ENCODE measurements at places on chromosomes 2 and 18. TPM values are rescaled to one million over a fixed set of nuclear protein-coding genes. Genes with fewer than 3 reads are reported as not detected.

- no peak overlapping the region for H3K27ac ChIP-seq
- no peaks in the 10 kb centered on the region for H3K27me3 ChIP-seq
- H3K36me3 ChIP-seq, result no peaks in the 10 kb centered on the region
- H3K4me3 ChIP-seq, result no peak overlapping the region
- no peaks in the 10 kb centered on the region for H3K4me1 ChIP-seq
These were observed 86.7 kb downstream of the USP40 start for GRCh38 chr2:233479616-233480489.

DNA sequence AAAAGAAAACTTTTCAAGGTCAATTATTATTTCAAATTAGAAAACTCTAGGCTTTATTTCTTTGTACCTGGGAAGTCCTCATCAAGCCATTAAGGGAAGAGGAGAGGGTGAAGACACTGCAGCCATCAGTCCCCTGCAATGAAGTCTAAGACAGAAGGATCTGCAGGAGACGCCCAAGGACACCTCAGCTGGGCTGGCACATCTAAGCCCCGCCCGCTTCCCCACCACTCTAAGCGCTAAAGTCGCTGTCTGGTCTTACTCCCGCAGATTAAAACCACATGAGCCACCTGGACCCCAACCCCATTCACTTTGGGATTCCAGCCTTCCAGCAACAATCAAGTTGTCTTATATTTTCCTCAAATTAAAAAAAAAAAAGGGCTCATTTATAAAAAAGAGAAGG is 104.4 kb downstream of the AFF3 start:
- H3K36me3 ChIP-seq, result no peaks in the 10 kb centered on the region
- H3K27me3 ChIP-seq, result no peaks in the 10 kb centered on the region
- no peak overlapping the region for H3K27ac ChIP-seq

GRCh38 chr2:19547321-19547720 is 188.9 kb upstream of the OSR1 start:
- no peak for DNase-seq
- H3K36me3 ChIP-seq, result no peaks in the 10 kb centered on the region
- H3K4me1 ChIP-seq, result no peaks in the 10 kb centered on the region
- H3K27ac ChIP-seq, result no peak overlapping the region

DNA sequence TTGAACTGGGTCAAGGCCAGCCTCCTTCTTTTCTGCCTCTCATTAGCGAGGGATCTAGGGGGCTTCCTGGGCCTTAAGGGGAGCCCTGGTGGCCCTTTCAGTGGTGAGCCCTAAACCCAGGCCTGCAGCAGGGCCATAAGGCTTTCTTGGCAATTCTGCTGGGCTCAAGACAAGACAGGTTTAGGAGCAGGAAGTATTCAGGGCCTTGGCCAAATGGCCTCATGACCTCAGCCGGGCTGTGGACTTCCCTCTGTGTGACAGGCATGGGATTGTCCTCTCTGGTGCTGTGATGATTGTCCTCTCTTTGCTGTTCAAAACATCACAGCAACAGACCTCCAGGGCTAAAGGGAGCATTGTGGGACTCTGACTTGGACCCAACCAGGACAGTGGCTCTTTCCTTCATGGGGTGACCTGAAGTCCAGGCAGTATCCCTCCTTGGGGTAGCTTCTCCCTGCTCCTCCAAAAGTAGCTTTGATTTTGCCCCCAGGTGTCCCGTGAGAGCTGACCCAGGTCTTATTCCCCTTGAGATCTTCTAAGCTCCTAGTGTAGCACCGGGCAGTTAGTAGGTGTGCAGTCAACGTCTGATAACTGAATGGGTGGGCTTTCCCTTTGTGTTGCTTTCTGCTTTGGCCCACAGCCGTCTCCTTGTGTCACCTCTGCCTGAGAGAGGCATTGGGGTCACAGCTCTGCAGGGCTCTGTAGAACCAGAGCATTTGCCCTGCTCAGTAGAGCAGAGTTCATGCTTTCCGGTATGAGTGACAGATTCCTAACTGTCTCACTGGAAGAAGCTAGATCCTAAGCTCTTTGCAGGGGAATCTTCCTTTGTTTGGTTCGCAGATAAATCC is 14.7 kb downstream of the FOSL2 start:
- no peak overlapping the region for H3K27ac ChIP-seq
- H3K36me3 ChIP-seq, result no peaks in the 10 kb centered on the region
- H3K4me3 ChIP-seq, result no peak overlapping the region
- no peak for DNase-seq
- peaks cover 67% of the 10 kb centered on the region for H3K4me1 ChIP-seq
- no peaks in the 10 kb centered on the region for H3K27me3 ChIP-seq

GRCh38 chr2:238439917-238440316 is 13.2 kb downstream of the ASB1 start:
- H3K27me3 ChIP-seq, result no peaks in the 10 kb centered on the region
- no peak for DNase-seq
- no peak overlapping the region for H3K4me3 ChIP-seq
- H3K36me3 ChIP-seq, result no peaks in the 10 kb centered on the region

DNA sequence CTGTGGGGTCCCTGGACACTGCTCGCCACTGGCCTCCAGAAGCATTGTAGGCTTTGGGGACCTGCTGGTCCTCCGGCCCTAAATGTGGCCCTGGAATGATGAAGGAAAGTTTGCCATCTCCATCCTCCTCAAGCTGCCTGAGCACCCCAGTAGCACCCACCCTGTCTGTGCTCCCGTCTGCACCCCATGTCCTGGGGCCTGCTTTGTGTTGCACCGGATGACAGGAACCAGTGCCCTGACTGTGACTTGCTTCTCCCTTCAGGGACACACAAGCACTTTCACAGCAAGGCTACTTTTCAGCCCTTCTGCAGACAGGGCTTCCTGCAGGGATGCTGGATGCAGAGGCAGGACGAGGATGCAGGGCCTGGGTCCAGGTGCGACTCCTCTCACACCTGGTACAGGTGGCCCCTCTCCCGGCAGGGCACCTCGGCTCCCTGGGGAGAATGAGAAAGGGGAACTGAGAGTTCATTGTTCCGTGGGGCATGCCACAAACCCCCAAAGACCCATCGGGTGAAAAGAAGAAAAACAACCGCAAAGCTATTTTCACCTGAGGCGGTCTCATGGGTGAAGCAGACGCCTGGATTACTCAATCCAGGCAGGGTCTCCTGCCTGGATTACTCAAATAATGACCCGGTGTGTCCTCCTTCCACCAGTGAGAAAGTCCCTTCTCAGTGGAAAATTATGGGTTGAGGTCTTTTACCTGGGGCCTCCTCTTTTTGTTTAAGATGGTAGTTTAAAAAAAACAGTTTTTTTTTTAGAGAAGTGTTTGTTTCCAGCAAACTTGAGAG is 74.9 kb downstream of the LONRF2 start:
- H3K4me1 ChIP-seq, result no peaks in the 10 kb centered on the region
- no peaks in the 10 kb centered on the region for H3K36me3 ChIP-seq
- H3K27me3 ChIP-seq, result no peaks in the 10 kb centered on the region
- no peak overlapping the region for H3K27ac ChIP-seq
- no peak for DNase-seq
- no peak overlapping the region for H3K4me3 ChIP-seq

DNA sequence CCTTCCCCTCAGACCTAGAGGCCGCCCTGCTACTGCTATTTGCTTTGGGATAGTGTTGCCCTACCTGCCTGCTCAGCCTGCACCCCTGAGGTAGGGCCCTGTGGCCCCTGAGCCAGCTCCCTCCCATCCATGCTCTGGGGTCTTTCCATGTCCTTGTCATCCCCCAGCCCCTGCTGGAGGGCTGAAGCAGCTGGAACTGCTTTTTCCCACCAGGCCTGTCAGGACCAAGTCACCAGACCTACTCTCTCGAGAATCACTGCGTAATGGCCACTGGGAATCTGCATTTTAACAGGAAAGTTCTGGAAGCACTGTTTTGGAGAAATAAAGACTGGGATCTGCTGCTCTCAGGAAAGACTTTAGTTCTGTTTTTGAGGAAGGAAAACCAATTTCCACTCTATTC is 20.2 kb upstream of the SLC35F6 start:
- H3K36me3 ChIP-seq, result no peaks in the 10 kb centered on the region
- no peak overlapping the region for H3K27ac ChIP-seq
- H3K27me3 ChIP-seq, result no peaks in the 10 kb centered on the region
- H3K4me3 ChIP-seq, result no peak overlapping the region
- no peaks in the 10 kb centered on the region for H3K4me1 ChIP-seq

DNA sequence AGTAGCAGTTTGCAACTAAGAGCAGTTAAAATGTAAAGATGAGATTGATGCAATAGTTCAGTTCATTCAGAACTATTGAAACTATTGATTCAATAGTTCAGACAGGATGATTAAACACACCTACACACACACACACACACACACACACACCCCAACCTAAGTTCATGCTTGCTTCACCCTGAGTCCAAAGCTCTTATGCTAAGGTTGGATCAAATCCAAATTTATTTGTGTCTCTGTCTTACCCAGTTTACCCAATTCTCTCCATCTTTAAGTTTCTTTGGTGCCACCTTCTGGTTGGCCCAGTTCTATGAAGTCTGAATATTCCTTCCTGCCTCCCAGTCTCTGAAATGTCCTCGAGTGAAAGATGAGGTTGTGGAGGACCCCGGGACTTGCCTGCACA is 5.1 kb downstream of the SERPINB8 start:
- H3K4me3 ChIP-seq, result no peak overlapping the region
- peaks cover 5% of the 10 kb centered on the region for H3K4me1 ChIP-seq
- no peaks in the 10 kb centered on the region for H3K36me3 ChIP-seq
- no peaks in the 10 kb centered on the region for H3K27me3 ChIP-seq
- no peak overlapping the region for H3K27ac ChIP-seq

DNA sequence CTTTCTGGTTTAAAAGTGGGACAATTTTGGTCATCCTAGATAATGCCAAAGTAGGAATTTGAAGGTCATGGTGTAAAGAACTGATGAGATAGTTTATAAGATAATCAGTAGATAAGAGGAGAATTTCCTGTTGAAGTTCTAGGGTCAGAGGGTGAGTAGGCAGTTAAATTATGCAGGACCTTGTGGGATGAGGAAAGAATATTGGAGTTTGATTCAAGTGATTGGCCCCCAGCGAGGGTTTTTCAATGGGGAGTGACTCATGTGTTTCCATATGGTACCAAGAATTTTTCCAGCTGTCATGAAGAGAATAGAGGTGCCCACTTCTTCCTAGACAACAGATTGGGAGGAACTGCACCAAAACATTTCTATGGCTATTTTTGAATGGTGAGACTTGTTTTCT is 940.2 kb upstream of the ZEB2 start:
- H3K4me1 ChIP-seq, result no peaks in the 10 kb centered on the region
- no peak overlapping the region for H3K4me3 ChIP-seq
- no peaks in the 10 kb centered on the region for H3K36me3 ChIP-seq

GRCh38 chr2:149885468-149885867 is 297.9 kb upstream of the MMADHC start:
- no peak for DNase-seq
- no peaks in the 10 kb centered on the region for H3K36me3 ChIP-seq
- no peaks in the 10 kb centered on the region for H3K27me3 ChIP-seq
- H3K27ac ChIP-seq, result no peak overlapping the region
- no peaks in the 10 kb centered on the region for H3K4me1 ChIP-seq

GRCh38 chr2:127081826-127082633 is 24.9 kb downstream of the BIN1 start:
- peak overlapping the region; percentile 99 for H3K4me3 ChIP-seq
- H3K27me3 ChIP-seq, result no peaks in the 10 kb centered on the region
- DNase-seq, result peak; percentile 73
- peak overlapping the region; percentile 89 for H3K27ac ChIP-seq
- H3K4me1 ChIP-seq, result peaks cover 78% of the 10 kb centered on the region

GRCh38 chr18:13386891-13387801 is 168.6 kb downstream of the LDLRAD4 start:
- H3K4me1 ChIP-seq, result peaks cover 21% of the 10 kb centered on the region
- no peak for DNase-seq
- no peaks in the 10 kb centered on the region for H3K36me3 ChIP-seq
- no peak overlapping the region for H3K4me3 ChIP-seq

DNA sequence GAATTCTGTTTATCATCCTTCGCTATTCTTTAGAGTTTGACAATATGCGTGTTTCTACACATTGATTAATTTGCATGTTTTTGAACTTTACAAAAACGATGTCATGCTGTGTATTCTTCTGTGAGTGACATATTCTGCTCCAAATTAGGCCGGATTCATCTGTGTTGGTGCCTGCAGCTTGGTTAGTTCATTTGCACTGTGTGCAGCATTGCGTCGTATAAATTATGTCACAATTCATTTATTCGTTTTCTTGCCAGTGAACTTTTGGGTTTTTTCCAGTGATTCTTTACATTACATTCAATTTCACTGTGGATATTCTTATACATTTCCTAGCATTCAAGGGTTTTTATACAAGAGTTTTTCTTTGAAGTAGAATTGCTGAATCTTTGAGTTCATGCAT is 118.3 kb downstream of the KCNF1 start:
- H3K27ac ChIP-seq, result no peak overlapping the region
- no peak for DNase-seq
- no peaks in the 10 kb centered on the region for H3K4me1 ChIP-seq
- H3K27me3 ChIP-seq, result no peaks in the 10 kb centered on the region
- H3K4me3 ChIP-seq, result no peak overlapping the region

DNA sequence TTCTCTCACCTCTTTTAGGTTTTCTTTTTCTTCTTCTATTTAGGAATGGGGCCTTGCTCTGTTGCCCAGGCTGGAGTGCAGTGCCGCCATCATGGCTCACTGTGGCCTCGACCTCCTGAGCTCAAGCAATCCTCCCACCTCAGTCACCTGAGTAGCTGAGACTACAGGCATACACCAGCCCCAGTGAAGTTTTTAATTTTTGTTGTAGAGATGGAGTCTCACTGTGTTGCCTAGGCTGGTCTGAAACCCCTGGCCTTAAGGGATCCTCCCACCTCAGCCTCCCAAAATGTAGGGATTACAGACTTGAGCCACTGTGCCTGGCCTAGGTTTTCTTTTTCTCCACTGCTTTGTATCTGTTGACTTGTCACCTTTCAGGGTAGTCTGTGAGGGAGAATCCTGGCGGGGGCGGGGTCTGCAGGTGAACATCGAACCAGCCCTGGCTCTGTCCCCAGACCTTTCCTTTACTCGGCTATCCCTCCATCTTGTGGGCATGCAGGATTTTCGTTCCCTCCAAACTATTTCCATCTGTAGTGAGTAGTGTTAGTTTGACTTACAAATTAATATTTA is 21.7 kb downstream of the NCK2 start:
- peak overlapping the region; percentile 58 for H3K27ac ChIP-seq
- no peak overlapping the region for H3K4me3 ChIP-seq
- peaks cover 82% of the 10 kb centered on the region for H3K4me1 ChIP-seq
- DNase-seq, result no peak

CCDC150 gene
- polyA plus RNA-seq, result not detected

XDH gene
- polyA plus RNA-seq, result not detected

SLC4A5 gene
- 0.59 TPM for polyA plus RNA-seq

ARHGAP15 gene
- polyA plus RNA-seq, result 306 TPM

IL18R1 gene
- polyA plus RNA-seq, result 2.0 TPM

PLCL1 gene
- polyA plus RNA-seq, result 16.7 TPM

VWA3B gene
- polyA plus RNA-seq, result not detected

All from naive thymus-derived CD4-positive, alpha-beta T cell (primary cell).